ENCODE measurements at places on chromosomes 2 and 18. TPM values are rescaled to one million over a fixed set of nuclear protein-coding genes. Genes with fewer than 3 reads are reported as not detected.

The RPRM gene
- total RNA-seq = 28.1 TPM

The CCDC195 gene
- not detected for total RNA-seq

The RAB27B gene
- total RNA-seq = 0.80 TPM

The FEV gene
- not detected for total RNA-seq

The AQP12A gene
- not detected for total RNA-seq

The SMAD7 gene
- 26.7 TPM for total RNA-seq

- no peak overlapping the region for H3K27ac ChIP-seq
- no peak overlapping the region for H3K4me3 ChIP-seq
- H3K36me3 ChIP-seq = no peaks in the 10 kb centered on the region
- H3K27me3 ChIP-seq = no peaks in the 10 kb centered on the region
- DNase-seq = no peak
- peaks cover 29% of the 10 kb centered on the region for H3K4me1 ChIP-seq
Measured at GRCh38 chr2:236550701-236551465, 18.7 kb upstream of the ACKR3 start.

- H3K4me3 ChIP-seq = no peak overlapping the region
- H3K27me3 ChIP-seq = no peaks in the 10 kb centered on the region
- no peak overlapping the region for H3K27ac ChIP-seq
- H3K36me3 ChIP-seq = no peaks in the 10 kb centered on the region
Measured at GRCh38 chr2:8364668-8365067, 317.2 kb upstream of the ID2 start.

- peaks cover 11% of the 10 kb centered on the region for H3K36me3 ChIP-seq
- H3K4me3 ChIP-seq = no peak overlapping the region
- peaks cover 2% of the 10 kb centered on the region for H3K27me3 ChIP-seq
- H3K27ac ChIP-seq = no peak overlapping the region
- peaks cover 10% of the 10 kb centered on the region for H3K4me1 ChIP-seq
Measured at GRCh38 chr18:77905449-77906055, 655.9 kb downstream of the GALR1 start.

GRCh38 chr18:61209801-61210200 lies 123.4 kb upstream of the CDH20 start:
- no peak for DNase-seq
- no peaks in the 10 kb centered on the region for H3K36me3 ChIP-seq
- H3K4me3 ChIP-seq = no peak overlapping the region
- no peaks in the 10 kb centered on the region for H3K27me3 ChIP-seq

- H3K4me1 ChIP-seq = peaks cover 40% of the 10 kb centered on the region
- no peak overlapping the region for H3K4me3 ChIP-seq
- no peak for DNase-seq
- H3K27me3 ChIP-seq = no peaks in the 10 kb centered on the region
- H3K36me3 ChIP-seq = no peaks in the 10 kb centered on the region
Measured at GRCh38 chr2:225010804-225011203, 31.5 kb downstream of the DOCK10 start.

DNA sequence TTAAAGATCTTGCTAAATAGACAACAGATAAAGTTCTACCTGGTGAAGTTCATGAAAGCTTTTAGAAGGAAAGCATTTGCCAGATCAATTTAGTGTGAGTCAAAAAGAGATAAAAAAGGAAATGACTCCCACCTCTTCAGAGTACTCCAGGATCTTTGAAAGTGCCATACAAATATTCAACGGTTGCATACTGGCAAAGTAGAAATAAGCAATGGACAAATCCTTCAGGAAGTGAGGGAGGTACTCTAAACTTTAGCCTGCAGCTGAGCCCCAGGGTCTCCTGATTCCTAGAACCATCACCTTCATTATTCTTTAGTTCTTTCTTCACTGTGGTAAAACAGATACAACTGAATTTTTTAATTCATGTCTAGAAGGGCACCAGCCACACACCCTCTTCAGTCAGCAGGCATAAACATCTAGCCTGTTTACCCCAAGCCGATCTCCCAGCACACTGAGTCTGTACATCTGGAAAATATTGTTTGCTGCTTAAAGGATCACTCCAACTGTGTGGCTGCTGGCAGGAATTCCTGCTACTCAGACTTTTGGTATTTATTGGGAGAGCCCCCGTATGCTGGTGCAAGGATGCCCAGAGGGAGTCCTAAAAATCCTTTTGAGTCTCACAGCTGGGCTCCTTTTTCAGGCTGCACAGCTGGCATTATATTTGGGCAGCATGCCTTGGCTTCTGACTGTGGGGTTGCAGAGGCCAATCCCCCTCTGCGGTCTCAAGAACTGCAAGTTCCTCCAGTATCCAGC lies 72.3 kb upstream of the SESTD1 start:
- H3K27ac ChIP-seq = no peak overlapping the region
- no peaks in the 10 kb centered on the region for H3K27me3 ChIP-seq
- no peak for DNase-seq
- H3K4me1 ChIP-seq = peaks cover 39% of the 10 kb centered on the region
- H3K4me3 ChIP-seq = no peak overlapping the region
- H3K36me3 ChIP-seq = no peaks in the 10 kb centered on the region

GRCh38 chr2:234483568-234484251 lies 13.2 kb downstream of the ARL4C start:
- H3K4me3 ChIP-seq = no peak overlapping the region
- H3K27ac ChIP-seq = no peak overlapping the region
- peaks cover 4% of the 10 kb centered on the region for H3K4me1 ChIP-seq
- no peaks in the 10 kb centered on the region for H3K27me3 ChIP-seq
- no peaks in the 10 kb centered on the region for H3K36me3 ChIP-seq

- no peak overlapping the region for H3K27ac ChIP-seq
- peaks cover 45% of the 10 kb centered on the region for H3K27me3 ChIP-seq
- no peak overlapping the region for H3K4me3 ChIP-seq
- peak; percentile 40 for DNase-seq
Measured at GRCh38 chr2:118763797-118764196, 83.7 kb downstream of the EN1 start.

- no peak for DNase-seq
- no peak overlapping the region for H3K4me3 ChIP-seq
Measured at GRCh38 chr2:172969609-172970008, 106.0 kb upstream of the MAP3K20 start.

- no peak for DNase-seq
- peaks cover 44% of the 10 kb centered on the region for H3K4me1 ChIP-seq
- H3K36me3 ChIP-seq = no peaks in the 10 kb centered on the region
- H3K27me3 ChIP-seq = peaks cover 6% of the 10 kb centered on the region
- H3K4me3 ChIP-seq = no peak overlapping the region
Measured at GRCh38 chr2:174026122-174026845, 61.1 kb upstream of the SP3 start.

GRCh38 chr2:136319651-136320050 lies 201.7 kb upstream of the CXCR4 start:
- no peak for DNase-seq
- no peaks in the 10 kb centered on the region for H3K27me3 ChIP-seq
- H3K4me3 ChIP-seq = no peak overlapping the region
- H3K4me1 ChIP-seq = peaks cover 43% of the 10 kb centered on the region

DNA sequence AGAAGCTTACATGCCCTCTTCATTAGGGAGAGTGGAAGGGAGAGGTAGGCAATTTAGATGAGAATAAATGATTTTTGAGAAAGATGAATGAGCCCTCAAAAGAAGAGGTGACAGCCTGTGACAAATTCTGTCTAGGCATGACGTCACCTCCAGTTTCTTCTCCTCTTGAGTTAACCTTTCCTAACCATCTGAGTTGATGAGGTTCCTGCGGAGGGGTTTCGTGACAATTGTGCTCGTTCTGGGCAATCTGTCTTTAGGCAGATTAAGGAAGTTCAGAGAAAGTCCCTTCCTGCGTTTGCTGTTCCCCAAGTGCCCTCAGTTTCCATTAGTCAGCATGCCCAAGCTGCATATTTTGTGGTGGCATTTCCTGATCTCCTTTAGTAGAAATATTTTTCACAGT lies 640.2 kb upstream of the SYT4 start:
- no peak overlapping the region for H3K27ac ChIP-seq
- no peak for DNase-seq
- H3K36me3 ChIP-seq = no peaks in the 10 kb centered on the region

- H3K27ac ChIP-seq = no peak overlapping the region
- DNase-seq = no peak
- peaks cover 16% of the 10 kb centered on the region for H3K36me3 ChIP-seq
- no peak overlapping the region for H3K4me3 ChIP-seq
Measured at GRCh38 chr2:84912984-84913383, 7.5 kb downstream of the TMSB10 start.

DNA sequence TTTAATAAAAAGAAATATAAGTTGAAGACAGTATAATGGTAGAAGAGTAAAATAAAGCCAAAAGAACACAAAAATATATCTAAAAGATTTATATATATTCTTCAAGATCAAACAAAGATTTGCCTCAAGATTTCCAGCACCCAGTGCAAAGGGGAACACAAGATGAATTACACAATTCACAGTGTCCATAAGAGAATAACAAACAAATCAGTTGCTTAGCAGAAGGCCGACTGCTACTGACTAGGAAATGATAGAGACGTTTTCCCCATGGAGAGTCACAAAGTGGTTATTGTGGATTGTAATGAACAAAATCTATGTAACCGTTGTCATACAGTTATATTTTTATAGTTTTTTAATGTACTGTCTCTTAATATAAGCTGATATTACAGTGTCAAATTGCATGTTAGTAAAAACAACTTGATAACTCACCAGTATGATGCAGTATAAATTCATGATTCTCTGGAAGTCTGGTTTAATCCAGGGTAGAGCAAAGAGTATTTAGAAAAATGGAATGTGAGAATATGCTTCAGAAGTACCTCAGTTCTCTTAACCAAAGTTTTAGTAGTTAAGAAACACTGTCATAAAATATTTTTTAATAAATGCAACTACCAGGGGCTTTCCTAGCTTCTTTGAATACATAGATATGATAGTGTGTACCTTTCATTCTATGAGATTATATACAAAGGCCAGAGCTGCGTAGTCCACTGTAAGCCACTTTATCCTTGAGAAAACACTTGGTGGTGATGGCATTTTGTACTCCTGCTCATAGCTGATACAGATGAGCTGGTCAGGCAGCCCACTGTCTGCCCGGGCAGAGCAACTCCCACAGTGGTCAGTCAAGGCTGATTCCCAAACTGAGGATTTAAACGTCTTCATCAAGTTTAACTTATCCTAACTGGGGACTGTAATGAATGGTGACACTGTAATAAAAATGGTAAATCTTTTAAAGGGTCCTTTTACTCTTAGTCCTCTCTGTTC lies 180.5 kb upstream of the DTNA start:
- H3K27me3 ChIP-seq = no peaks in the 10 kb centered on the region
- DNase-seq = no peak
- H3K36me3 ChIP-seq = peaks cover 2% of the 10 kb centered on the region
- H3K4me1 ChIP-seq = peaks cover 38% of the 10 kb centered on the region
- H3K4me3 ChIP-seq = no peak overlapping the region

GRCh38 chr2:44937688-44938240 lies 3.7 kb upstream of the SIX3 start:
- peaks cover 95% of the 10 kb centered on the region for H3K27me3 ChIP-seq
- peak; percentile 79 for DNase-seq
- H3K27ac ChIP-seq = no peak overlapping the region
- peak overlapping the region; percentile 77 for H3K4me3 ChIP-seq
- H3K4me1 ChIP-seq = peaks cover 41% of the 10 kb centered on the region

DNA sequence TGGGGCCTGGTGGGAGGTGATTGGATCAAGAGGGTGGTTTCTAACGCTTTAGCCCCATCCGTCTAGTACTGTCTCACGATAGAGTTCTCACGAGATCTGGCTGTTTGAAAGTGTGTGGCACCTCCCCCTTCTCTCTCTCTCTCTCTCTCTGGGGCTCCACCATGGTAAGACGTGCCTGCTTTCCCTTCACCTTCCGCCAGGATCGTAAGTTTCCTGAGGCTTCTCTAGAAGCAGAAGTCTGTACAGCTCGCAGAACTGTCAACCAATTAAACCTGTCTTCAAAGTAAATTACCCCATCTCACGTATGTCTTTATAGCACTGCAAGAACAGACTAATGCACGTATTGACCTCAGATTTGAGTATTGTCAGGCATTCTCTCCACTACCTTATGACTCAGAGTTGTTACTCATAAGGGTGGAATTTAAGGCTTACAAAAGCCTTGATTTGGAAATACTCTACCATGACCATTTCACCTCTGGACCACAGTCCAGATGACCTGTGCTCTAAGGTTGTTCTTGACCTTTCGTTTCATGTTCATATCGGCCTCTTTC lies 99.5 kb upstream of the AGAP1 start:
- H3K4me1 ChIP-seq = peaks cover 3% of the 10 kb centered on the region
- peaks cover 3% of the 10 kb centered on the region for H3K27me3 ChIP-seq
- H3K4me3 ChIP-seq = no peak overlapping the region
- H3K36me3 ChIP-seq = peaks cover 3% of the 10 kb centered on the region
- H3K27ac ChIP-seq = no peak overlapping the region

Data from WTC11 (cell line).